ENCODE measurements at places on chromosomes 1 and 21. TPM values are rescaled to one million over a fixed set of nuclear protein-coding genes. Genes with fewer than 3 reads are reported as not detected.

Gene TTLL7
- 6.3 TPM for total RNA-seq

Gene PTGFRN
- 171 TPM for total RNA-seq

- no peak for DNase-seq
These were observed 18.0 kb upstream of the ACTRT2 start for GRCh38 chr1:3003039-3003940.

DNA sequence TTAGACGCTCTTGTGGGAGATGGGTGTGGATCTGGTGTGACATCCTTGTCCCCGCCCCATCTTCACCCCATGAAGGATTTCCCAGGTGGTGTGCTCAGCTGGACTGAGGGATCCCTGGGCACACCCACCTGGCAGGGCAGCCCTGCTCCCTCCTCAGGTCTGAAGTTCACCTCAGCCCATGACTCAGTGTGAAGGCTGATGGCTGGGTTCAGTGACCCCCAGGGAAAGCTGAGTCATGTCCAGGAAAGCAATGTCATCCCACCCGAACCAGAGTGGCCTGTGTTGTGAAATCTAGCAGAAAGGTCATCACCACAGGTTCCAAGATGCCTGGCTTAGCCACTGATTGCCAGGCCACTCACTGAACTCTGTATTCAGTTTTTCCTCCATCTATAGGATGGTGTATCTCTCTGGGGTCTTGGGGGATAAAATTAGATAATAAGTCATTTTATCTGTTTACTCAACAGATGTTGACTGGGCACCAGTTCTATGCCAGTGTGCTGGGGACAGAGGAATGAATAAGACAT, 97.7 kb upstream of the JUN start:
- peak; percentile 53 for DNase-seq

All from foreskin keratinocyte (primary cell).